ENCODE measurements at places on chromosomes 16 and 17.
A peak's percentile ranks its signal among the peaks of the same experiment; 100 is the strongest.

DNA sequence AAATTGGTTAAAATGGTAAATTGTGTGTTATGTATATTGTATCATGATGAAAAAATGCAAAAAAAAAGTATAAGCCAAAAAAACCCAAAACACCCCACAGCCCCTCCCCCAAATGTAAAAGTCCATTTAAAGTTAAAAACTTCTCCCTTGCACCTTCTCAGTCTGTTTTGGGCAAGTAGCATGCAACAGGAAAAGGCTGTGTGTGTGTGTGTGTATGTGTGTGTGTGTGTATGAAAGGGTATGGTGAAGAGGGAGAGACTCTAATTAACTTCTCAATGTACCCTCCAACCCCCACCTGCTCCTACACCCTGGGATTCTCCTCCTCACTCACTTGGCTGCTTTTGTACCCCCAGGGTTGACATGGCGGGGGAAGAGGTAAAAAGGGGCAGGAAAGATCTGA, 9.2 kb upstream of the GGT6 start:
- no peak for DNase-seq

GRCh38 chr17:4900231-4901107, 1.1 kb downstream of the C17orf107 start:
- DNase-seq = peak; percentile 69

GRCh38 chr17:49486012-49486641, 9.0 kb upstream of the NGFR start:
- DNase-seq = no peak

GRCh38 chr16:72400257-72401083, 228.5 kb upstream of the PMFBP1 start:
- peak; percentile 60 for DNase-seq

GRCh38 chr17:9696279-9697044, 51.1 kb downstream of the USP43 start:
- peak; percentile 8 for DNase-seq

DNA sequence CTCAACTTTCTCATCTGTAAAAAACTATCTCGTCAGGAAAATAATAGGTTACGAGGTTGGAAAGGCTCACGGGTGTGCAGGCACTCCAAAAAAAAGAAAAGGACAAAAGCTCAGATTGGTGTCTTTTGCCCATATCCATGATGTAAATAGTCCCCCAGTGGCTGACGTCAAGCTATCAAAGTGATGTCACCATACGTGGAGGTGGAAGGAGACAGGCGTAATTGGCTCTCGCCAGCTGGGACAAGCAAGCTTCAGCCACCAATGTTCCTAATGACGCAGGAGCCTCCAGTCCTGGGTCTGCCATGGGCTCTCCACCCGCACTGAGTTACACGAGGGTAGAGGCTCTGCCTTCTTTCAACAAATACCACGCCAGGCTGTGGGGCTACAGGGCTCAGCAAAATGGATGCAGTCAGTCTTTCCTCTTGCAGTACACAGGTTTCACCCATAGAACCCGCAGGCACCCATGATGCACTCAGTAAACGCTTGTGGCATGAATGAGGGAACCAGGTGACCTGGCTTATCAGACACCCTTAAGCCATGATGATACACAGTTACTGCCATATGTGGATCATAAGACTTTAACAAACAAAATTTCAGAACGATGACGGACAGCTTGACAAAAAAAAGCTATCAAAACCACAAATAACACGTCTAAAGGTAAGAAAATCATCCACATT, 50.5 kb downstream of the COTL1 start:
- DNase-seq = no peak

DNA sequence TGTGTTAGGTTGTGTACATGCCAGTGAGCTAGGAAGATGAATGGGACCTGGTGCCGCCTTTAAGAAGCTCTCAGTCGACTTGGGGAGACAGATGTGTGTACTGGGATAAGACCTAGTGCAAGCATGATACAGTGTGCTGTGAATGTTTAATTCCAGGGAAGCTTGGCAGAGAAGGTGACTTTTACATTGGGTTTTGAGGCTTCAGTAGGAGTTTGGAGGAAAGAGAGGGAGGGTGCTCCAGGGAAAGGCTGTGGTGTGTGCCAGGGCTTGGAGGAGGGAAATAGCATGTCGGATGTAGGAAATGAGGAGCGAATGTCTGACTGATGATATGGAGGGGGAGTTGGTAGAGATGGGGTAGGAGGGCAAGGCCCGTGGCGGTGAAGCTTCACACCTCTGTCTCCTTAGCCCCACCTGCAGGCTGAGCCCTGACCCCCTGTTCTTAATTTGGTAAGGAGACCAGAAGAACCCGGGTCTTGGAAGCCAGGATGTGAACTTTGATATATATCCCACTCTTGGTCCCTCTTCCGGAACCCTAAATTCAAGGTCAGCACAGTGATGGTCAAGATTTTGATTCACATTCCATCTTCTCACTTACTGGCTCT, 76.6 kb downstream of the PLCG2 start:
- DNase-seq = no peak

DNA sequence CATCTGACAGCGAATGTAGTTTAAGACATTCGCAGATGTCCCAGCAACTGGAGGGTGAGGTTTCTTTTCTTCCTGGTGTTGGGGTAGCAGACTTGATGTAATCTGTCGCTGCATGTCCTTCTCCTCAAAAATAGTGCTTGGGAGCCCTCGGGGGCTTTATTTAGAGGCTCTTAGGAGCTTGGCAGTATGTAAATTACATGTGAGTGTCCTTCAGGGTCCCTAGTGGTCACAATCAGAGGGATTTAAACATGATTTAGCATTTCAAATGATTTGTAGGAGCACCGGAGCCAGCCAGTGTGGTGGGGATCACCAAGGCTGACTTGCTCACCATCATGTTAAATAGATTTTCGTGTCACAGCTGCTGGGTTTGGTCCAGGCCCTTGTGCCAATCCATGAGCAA, 8.8 kb upstream of the SALL1 start:
- DNase-seq = no peak

- DNase-seq = no peak
These were observed 151.8 kb downstream of the RPTOR start for GRCh38 chr17:80696456-80696855.

DNA sequence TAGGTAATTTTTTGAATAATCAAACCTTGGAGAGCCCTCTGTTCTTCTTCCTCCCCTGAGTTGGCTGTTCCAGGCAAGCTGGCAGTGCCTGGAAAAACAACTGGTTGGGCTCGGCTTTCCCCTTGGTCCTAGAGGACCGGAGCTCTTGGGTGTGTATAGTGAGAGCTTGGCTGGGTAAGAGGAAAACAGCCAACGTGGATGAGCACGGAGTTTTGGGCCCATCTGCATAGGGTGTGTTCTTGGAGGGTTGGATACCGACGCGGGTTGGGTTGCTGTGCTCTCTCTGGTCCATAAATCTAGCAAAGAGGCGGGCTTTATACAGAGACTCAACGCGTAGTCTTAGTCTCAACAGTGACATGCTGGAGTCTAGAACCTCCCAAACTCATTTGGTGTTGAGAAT, 23.2 kb downstream of the ITGB3 start:
- DNase-seq = peak; percentile 51

DNA sequence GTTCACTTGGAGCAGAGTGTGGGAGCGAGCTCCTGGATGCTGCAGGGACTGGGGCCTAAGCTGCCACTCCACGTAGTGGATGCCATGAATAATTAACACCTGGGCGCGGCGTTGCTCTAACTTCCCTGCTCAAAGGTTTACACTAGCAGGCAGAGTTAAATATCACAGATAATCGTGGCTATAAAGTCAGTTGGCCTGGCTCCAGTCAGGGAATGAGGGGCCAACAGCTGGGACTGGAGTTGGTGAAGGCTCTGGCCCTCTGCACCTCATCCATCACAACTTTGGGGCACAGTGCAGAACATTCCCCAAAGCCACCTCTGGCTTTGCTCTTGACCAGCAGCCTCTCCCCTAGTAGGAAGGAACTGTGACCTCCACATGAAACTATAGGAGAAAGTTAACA, 10.9 kb downstream of the HOXB4 start:
- DNase-seq = no peak

DNA sequence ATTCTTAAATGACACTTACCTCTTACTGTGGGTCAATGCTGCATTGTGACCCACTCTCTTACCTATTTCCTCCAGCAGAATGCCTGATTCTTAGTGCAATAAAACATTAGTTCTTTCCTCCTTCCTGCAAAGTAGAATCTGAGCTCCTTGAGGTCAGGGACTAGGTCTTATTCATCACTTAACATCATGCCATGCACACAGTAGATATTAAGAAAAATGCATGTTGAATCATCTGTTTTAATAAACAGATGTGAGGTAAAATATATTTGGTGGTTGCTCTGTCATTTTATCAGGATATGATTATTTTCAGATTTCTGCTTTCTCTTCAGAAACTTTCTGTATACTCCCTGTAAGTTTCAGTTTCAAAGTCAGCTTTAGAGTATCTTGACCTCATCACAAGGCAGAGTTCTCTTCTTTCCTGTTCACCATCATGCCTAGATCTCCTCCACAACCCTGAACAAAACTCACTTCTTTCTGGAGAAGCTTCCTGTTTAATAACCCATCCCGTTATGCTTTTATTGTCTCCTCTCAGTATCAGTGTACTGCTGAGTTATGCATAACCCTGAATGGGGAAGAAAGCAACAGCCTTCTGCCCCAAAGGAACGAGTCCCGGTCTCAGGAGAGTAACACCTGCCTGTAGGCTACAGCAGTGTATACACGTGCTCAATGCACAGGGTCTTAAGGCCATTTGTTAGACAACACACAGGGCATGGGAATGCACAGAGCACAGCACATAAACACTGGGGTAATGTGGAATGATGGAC, 30.3 kb upstream of the SUPT4H1 start:
- DNase-seq = peak; percentile 48

GRCh38 chr16:79839466-79840341, 239.2 kb upstream of the MAF start:
- peak; percentile 10 for DNase-seq

DNA sequence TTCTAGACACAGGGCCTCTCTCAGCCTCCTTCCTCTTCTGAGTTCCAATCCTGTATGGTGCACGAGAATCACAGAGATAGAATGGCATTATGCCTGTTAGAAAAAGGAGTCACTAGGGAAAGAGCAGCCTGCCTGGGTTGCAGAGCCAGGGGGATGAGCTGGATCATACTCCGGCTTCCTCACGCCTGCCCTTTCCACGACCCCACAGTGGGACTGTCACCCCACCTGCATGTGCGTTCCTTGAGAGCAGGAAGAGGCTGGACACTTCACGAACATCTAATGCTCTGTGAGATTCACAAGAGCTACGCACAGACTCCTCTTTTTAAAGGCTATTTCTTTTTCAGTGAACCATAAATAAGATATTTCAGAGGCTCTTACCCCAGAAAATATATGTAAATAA, 54.8 kb downstream of the N4BP1 start:
- DNase-seq = no peak

DNA sequence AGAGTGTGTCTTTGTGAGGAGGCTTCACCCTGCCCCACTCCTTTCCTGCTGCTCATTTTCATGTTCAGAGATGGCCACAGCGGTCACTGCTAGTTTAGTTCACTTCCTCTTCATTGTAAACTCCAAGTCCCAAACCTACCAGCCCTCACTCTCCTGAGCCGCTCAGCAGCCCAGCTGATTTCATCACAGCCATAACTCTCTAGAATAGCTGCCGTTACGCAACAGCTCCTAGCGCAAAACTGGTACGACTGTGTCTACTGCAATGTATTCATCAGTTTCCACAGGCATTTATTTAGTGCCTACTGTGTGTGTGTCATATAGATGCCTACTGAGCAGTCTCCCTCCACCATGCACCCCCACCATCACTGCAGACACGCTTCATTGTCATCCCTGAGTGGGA, 233.5 kb upstream of the RPL38 start:
- no peak for DNase-seq

DNA sequence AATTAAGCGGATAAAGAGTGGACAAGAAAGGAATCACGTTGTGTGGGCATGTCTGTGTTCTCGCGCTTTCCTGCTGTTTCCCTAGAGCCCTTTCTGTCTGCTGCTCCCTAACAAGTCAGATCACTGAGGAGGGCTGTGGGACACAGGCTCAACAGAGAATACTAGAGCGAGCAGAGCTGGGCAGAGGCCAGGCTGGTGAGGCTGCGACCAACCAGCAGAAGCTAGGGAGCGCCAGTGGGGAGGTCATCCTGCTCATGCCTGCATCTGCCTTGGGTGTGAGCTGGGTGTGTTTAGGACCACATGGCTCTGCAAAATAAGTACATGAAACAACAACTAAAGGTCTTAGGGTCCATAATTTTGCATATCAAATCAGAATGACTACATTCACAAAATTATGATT, 11.5 kb upstream of the FOXJ1 start:
- no peak for DNase-seq

GRCh38 chr17:65487990-65488389, 73.5 kb downstream of the AXIN2 start:
- DNase-seq = no peak

DNA sequence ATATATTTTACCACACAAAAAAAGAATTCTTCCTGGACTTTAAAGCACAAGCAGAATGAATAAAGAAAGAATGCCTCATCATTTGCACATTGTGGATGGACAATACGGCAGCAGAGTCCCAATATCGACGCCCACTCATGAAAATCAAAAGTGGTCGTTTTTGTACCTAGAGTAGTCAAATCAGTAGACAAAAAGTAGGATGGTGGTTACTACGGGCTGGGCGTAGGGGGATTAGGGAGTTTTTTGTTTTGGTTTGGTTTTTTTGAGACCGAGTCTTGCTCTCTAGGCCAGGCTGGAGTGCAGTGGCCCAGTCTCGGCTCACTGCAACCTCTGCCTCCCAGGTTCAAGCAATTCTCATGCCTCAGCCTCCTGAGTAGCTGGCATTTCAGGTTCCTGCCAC, 8.6 kb upstream of the CENPV start:
- DNase-seq = no peak

DNA sequence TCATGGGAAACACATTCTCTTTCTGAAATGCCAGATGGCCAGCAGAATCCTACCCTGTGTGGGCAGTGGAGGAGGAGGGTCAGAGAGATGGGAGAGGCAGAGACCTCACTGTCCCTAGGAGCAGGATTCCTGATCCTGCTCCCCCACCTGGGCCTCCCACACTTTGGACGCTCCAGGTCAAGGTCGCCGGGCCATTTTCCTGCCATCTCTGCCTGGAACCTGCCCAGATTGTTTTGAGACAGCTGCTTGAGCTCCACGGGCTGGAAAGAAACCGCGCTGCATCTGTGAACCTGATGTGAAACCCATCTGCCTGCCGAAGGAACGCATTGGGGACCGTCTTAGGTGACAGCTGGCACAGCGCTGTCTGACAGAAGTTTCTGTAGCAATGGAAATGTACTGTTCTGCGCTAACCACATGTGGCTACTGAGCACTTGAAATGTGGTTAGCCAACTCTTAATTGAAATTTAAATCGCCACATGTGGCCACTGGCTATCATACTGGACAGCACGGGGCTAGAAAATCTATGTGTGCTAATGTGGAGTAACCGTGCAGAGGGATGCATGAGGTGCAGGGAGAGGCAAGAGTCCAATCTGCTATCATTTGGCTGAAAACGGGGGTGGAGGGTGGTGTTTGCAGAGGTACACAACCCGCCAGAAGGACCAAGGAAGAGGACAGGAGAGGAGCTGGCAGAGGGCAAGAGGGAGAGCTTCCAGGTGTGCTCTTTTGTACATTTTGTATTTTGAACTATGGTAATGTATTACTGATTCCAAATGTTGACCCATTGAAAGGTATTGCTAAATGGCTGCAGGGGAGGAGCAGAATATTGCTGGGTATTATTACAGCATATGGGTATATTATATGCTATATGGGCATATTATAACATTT, 15.4 kb upstream of the NUBP1 start:
- DNase-seq = no peak

All from small intestine (tissue), 16 donors.